ENCODE measurements at places on chromosomes 16 and 17.

DNA sequence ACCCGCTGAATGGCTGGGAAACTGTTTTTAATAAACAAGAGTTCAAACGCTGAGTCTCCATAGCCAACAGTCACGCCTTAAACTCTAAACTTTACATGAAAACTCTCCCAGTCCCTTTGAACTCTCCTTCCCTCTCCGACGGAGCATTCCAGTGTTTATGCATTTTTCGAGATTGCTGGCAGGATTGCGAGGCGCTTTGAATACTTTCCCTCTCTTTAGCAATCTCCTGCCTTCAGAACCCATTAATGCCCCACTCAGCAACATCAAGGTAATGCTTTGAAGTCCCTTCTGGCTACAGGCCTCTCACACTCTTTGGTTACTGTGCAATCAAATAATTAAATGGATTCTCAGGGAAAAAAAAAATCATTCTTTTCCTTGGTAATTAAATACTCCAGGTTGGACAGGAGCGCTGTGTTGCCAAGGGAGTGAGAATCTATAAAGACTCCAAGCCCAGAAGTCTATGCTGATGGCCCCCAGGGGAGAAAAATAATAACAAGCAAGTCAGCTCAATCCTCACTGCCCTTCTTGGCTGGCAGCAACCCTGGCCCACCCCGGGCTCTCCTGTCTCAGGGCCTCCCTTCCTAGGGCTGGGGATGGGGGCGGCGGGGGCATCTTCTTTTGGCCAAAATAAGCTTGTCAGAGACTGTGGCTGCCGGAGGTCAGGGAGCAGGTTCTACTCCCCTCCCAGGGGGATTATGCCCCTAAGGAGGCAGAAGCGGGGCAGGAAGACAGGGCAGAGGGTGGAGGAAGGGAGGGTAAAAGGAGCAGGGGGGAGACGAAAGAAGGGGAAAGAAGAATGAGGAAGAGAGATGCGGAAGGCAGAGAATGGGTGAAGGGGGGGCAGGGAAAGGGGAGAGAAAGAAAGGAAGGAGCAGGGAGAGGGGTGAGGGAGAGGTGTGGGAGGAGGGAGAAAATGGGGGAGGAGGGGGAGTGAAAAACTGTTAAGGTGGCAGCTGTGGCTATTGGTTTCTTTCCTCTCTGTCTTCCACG is 45.2 kb downstream of the AXIN2 start:
- DNase-seq: no peak

DNA sequence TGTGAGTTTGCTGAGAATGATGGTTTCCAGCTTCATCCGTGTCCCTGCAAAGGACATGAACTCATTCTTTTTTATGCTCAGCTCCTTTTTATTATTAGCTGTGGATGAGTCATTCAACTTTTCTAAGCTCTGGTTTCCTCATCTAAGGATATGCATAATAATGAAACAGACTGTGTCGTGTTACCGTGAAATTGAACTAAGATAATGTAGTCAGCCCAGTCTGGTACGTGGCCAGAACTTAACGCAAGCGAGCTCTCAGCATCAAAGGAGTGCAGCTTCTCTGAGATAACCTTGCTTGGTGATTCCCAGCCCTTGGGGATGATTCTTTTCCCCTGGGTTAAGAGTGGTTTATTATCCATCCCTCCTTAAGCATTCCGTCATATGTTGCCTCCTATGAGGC is 454.3 kb upstream of the EEF2KMT start:
- no peak for DNase-seq

- no peak for DNase-seq
Measured at GRCh38 chr16:69688589-69688988, 37.8 kb downstream of the NQO1 start.

- no peak for DNase-seq
Measured at GRCh38 chr16:2054543-2055245, 6.9 kb downstream of the TSC2 start.

DNA sequence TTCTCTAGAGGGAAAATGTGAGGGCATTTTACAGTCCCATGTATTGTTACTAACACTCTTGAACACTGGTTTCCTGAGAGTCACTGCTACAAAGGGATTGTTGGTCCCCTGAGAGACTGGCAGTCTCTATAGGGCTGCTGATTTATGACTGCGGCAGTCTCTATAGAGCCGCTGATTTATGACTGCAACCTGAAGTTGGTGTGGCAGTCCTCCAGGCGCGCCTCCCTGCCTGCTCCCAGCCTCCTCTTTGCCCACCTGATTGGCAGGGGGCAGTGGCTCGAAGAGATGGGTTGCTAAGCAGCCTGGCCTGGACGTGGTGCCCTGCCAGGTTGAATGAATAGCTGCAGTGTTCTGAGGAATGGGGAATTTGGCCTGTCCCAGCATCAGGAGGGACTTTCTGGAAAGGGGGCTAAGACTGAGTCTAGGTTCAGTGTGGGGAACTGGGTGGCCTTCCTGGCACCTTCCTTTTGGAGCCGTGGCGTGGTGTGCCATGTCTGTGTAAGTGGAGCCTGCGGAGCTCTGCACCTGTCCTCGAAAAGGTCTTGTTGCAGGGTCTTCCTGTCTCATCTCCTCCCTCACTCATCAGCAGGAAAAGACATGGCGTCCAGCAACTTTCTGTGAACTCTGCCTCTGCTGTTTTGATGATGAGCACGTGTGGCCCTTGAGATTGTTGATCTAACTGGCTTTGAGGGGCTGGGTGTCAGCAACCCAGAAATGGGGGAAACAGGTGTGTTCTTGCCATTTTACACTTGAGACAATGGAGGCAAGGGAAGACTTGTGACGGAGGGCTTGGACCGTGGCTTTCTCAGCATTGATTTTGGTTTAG is 24.9 kb downstream of the SAP30BP start:
- DNase-seq: no peak

- no peak for DNase-seq
Measured at GRCh38 chr17:41625602-41626001, 1.2 kb upstream of the KRT17 start.

GRCh38 chr17:40532520-40533253 is 31.3 kb upstream of the TNS4 start:
- no peak for DNase-seq

DNA sequence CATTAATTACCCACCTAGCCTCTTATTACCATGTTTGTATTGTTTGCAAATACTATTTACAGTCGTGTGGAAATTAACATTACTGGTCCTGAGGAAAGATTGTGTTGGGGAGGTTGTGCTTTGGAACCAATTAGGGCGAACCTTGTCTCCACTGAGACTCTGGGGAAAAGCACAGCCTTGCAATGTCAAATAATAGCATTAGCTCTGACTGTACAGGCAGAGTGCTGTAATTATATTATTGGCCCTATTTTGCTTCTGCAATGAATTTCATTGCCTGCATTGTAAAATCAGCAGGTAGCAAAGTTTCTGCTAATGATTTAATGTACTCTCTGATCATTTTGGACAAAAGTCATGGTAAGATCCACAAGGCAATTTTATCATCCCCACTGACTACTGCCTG is 97.0 kb downstream of the WWOX start:
- DNase-seq: no peak

DNA sequence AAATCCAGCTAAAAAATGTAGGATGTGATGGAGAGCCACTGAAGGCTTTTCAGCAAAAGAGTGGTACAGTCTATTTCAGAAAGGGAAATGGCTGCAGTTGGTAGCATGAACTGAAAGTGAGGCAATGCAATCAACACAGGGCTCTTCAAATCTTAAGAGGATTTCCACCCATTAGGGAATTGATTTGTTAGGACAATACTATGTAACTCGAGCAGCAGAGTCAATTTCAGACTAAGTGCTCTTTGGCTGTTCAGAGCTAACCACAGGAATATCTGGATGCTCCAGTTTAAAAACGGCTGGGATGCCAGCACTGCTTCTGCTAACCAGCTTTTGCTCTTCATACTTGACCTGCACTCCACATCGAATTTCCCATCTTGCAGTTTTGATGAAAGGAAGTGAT is 24.6 kb downstream of the CACNG1 start:
- no peak for DNase-seq

DNA sequence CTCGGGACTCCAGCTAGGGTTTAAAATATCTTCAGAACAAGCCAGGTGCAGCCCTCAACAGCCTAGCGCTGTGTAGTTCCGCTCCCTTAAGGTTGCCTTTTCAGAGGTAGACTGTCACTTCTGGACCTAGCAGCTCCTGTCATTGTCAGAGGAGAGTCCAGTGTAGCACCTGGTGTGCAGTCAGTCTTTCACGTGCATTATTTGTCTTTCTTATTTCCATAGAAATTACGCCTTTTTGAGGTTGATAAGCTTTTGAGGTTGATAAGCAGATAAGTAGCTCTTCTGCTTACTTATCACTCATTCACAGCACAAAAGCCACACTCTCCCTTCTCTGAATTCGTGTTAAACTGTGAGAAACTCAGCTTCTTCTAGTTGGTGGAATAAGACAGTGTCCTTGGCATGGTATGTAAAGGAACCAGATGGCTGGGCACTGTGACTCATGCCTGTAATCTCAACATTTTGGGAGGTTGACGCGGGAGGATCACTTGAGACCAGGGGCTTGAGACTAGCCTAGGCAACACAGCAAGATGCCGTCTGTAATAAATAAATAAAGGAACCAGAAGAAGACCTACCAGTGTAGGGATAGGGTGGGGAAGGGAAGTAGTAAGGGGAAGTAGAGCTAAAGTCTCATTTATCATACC is 10.2 kb downstream of the EEF2K start:
- DNase-seq: no peak

DNA sequence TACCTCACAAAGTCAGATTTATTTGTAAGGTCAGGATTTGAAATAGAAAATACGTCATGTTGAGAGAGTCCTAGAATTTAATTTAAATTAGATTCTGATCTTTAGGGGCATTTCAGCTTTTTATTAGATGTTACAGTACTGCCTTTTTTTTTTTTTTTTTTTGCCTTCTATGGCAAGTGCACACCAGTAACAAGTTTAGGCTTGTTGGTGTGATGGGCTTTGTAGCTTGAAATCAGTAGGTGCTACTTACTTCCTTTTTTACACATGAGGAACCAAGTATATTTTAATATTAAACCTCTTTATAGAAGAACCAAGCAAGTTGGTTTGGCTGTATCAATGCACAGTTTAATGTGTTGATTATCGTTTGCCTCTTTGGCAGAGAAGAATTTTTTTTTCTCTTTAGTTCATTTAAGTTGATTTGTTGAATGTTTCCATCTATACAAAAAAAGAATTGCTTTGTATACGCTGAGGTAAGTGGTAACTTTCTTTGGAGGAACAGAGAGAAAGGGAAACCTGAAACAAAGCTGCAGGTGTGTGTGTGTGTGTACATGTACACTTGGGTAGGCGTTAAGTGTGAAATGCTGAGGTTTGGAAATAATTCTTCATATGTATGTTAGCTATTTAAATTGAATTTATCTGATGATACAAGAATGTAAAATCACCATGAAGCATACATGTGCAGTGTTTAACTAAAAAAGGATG is 15.7 kb downstream of the RBL2 start:
- no peak for DNase-seq

GRCh38 chr16:3576211-3576610 is 992 bp downstream of the NLRC3 start:
- no peak for DNase-seq

GRCh38 chr16:35184356-35184870 is 1725.0 kb downstream of the TP53TG3F start:
- no peak for DNase-seq

DNA sequence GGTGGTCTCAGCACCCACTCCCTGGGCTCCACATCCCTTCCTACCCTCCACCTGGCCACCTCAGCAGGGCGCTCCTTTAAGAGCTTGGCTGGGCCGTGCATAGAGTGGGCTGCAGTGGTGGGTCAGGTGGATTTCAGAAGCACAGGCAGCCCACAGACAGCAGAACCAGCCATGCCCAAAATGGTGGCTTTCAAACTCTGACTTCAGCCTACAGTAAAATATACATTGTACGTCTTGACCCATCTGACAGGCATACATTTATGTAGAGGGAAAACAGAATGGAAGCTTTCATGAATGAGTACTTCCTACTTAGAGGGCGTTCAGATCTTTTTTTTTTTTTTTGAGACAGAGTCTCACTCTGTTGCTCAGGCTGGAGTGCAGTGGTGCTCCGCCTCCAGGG is 26.0 kb upstream of the LASP1NB start:
- DNase-seq: no peak

DNA sequence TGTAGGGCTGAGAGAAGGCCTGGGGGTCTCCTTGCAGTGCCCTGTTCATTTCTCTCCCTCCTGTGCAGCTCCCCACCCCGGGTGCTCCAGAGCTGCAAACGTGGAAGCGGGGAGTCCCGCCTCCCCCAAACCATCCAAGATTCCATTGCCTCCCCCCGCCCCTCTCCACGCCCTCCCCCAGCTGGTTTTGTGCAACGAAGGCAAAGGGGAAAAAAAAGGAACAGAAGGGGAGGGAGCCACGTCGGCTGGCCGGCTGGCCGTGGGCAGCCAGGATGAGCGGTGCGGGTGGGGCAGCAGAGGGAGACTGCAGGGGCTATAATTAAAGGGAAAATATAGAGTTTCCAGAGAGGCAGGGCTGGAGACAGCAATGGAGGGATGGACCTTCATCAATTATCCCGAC is 1.7 kb upstream of the COL1A1 start:
- no peak for DNase-seq
